ENCODE measurements at places on chromosomes 11 and 22.

GRCh38 chr22:31199187-31199586 lies 12.9 kb upstream of the LIMK2 start:
- DNase-seq: no peak

- no peak for DNase-seq
These were observed 2.8 kb upstream of the TMPRSS13 start for GRCh38 chr11:117931971-117932370.

GRCh38 chr11:5258543-5259262 lies 4.1 kb upstream of the HBG2 start:
- DNase-seq: no peak

DNA sequence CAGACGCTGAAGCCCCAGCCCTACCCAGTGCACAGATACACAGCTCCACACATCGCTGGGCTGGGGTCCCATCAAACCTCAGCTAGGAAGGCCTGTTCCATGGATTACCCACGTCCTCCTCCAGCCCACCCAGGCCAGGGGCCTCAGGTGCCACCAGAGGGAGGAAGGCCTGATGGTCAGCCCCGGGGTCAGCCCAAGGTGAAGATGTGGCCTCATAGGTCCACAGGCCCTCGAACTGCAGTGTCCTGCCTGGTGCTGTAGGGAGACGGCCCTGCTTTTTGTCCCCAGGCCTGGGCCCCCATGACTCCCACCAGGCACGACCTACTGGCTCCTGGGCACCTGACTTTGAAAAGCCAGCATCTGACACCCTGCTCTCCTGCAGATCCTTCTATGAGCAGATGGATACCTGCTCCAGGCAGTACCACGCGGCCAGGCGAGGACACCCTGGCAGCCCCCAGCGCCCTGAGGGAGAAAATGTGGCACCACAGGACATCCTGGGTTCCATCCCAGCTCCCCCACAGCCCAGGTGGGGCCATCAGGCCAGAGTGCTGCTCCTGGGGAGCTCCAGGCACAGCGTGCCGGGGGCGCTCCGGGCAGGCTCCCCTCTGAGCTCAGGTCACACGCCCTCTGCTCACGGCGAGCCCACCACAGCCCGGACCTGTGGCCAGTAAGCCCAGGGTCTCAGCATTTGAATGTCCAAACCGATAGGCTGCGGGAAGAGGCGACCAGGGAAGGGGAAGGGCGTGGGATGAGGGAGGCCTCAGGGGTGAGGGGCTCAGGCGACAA lies 15.8 kb upstream of the MOB2 start:
- no peak for DNase-seq

- no peak for DNase-seq
These were observed 86.5 kb upstream of the CLDN5 start for GRCh38 chr22:19610518-19611253.

- no peak for DNase-seq
These were observed 132.7 kb downstream of the CASP12 start for GRCh38 chr11:104765401-104766095.

- no peak for DNase-seq
These were observed 8.5 kb upstream of the TMPRSS4 start for GRCh38 chr11:118068206-118068944.

- DNase-seq: no peak
These were observed 181.8 kb downstream of the UVRAG start for GRCh38 chr11:75996523-75997442.

GRCh38 chr11:112292785-112293407 lies 32.2 kb upstream of the PLET1 start:
- no peak for DNase-seq

- no peak for DNase-seq
These were observed 2.2 kb downstream of the OR51E2 start for GRCh38 chr11:4695442-4695841.

DNA sequence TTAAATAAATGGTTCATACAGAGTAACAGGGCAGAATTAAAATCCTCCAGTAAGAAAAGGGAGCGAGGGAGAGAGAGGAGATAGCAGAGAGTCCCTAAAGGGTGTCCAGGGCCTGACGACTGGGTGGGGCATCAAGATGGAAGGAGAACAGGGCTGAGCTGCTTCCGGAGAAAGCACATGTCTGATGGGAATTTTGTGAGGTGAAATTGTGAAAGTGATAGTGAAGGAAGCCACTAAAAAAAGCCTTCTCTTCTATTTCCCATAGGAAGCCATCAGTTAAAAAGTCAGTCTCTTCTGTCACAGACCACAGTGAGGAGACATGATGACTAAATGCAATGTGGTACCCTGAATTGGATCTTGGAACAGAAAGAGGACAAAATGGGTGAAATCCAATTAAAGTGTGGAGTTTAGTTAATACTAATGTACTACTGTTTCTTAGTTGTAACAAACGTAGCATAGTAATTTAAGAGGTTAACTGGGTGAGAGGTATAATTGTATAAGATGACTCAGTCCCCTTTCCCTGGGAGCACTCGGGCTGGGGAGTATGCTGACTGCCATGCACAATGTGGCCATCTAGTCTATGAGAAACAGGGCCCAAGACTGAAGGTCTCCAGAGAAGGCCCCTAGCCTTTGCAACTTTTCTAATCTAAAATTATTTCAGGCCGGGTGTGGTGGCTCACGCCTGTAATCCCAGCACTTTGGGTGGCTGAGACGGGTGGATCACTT lies 29.5 kb upstream of the FCHSD2 start:
- no peak for DNase-seq

DNA sequence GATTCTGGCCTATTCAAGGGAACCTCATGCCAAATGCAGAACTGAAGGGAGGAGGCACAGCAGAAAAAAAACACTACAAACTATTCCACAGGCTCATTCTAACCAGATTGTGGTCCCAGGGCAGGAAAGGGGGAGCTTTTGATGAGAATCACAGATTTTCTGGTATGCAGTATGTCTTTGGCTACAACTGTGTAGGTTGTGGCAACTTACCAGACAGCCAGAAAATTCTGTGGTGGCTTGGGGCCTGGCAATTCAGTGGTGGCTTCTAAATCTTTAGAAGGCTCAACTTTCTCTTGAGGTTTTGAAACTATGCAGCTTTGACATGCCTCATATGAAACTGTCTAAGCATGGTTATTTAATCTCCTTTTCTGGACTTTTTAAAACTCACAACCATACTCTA lies 850.8 kb upstream of the CCDC90B start:
- DNase-seq: no peak

DNA sequence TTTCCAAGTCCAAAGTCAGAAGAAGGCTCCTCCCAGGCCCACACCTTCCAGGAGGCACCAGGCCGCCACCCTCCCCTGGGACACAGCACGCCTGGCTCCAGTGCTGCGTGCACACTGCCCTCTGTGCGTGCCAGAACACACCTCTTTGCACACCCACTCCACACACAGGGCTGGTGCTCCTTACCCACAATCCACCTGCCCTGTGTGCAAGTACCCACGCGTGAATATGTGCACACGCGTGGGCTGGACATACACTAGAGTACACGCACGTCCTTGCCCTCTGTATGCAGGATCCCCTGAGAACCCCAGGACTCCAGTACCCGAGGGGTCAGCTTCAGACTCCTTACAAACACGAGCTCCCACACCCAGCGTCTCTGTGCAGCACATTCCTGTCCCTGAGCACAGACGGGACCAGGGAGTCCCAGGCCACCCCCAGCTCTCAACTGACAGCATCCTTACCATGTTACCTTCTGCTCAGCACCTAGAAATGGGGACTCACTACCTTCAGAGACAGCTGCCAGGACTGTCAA lies 2.8 kb downstream of the DUSP8 start:
- no peak for DNase-seq

GRCh38 chr11:14042686-14043465 lies 80.4 kb downstream of the SPON1 start:
- DNase-seq: no peak

DNA sequence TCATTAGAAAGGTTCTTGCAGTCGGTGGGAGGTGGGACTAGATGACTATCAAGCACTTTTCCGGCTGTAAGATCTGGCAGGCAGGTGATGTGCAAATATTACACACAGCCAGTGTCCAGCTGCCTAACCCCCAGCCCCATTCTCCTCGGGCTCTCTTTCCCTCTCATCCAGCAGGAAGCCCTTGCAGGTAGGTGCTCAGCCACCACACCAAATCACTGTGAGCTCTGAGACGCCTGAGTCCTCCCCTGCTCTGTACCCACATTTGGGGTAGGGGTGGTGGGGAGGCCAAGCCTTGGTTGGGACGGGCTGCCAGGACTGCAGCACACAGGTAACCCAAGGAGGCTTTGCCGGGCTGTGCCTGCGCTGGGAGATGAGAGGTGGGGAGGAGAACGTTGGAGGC lies 601 bp downstream of the ART5 start:
- DNase-seq: no peak

- no peak for DNase-seq
These were observed 97.7 kb upstream of the TP53I11 start for GRCh38 chr11:45048313-45048841.

DNA sequence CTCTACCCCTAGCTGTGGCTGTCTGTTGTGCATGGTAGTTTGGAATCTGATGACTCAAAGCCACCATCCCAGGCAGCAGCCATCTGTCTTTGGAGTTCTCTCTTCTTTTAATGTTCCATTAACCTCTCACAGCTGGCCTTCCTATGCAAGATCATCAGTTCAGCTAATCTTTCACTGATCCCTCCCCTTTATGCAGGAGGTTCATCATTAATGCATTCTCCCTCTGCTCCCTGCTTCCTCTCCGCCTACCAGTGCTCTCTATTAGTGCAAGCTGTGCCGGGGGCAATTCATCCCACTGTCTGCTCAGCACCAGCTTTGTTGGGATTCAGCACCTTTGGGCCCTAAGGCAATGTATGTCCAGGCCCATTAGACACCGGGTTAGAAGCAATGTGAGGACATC lies 413.0 kb upstream of the LRRC4C start:
- no peak for DNase-seq

- DNase-seq: no peak
These were observed 39.9 kb downstream of the CADM1 start for GRCh38 chr11:115464269-115464668.

DNA sequence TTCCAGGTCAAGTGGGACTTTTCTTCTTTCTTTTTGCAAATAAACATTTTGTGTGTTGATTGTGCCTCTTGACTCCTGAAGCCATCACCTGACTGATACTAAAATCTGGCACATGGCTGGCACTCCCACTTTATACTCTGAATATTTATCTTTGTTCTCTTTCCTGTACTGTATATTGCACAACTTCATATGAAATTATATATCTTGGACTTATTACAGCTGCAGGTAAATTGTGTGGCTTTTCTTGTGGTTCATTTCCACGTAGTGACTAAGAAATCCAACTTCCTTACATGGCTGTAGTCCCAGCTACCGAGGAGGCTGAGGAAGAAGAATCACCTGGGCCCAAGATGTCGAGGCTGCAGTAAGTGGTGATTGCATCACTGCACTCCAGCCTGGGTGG lies 23.7 kb upstream of the OR5B12 start:
- DNase-seq: no peak

GRCh38 chr22:41848468-41848867 lies 15.6 kb downstream of the SREBF2 start:
- DNase-seq: no peak

- DNase-seq: no peak
These were observed 74.7 kb downstream of the NARS2 start for GRCh38 chr11:78499971-78500370.

- DNase-seq: no peak
These were observed 17.3 kb upstream of the RAG1 start for GRCh38 chr11:36550385-36551115.

DNA sequence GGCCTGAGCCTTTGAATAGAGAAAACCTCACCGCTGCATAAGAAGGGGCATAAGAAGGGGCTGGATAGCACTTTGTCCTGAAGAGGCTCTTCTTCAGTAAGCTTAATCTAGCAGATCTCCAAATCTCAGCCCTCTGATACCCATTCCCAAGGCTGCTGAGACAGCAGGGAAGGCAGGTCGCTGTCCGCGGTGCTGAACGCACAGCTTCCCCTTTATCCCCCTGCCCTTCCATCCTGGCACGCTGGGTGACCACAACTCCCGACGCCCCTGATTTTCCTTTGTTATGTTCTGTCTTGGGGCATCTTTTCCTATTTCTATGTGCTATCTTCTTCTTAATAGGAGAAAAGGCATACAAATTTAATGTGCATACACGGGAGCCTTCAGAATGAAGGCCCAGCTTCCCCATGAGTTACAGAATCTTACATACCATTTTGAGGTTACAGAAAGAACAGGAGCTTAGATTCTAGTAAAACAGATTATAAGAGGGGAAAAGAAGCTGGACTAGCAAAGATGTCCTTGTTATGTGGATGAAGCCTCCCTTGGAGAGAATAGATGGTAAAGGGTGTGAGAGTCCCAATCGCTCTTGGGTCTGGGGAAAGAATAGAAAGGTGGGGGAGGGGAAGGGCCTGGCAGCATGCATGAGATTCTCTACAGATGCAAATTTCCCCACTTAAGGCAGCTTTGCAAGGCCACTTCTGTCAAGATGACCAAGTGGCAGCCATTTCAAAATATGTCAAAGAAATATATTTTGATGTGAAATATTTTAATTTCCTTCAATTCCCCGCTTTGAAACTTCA lies 5.7 kb upstream of the SULT4A1 start:
- DNase-seq: peak; percentile 75

- no peak for DNase-seq
These were observed 89.1 kb downstream of the TRIM44 start for GRCh38 chr11:35751664-35752061.

GRCh38 chr11:443542-444199 lies 1.9 kb upstream of the ANO9 start:
- DNase-seq: no peak

DNA sequence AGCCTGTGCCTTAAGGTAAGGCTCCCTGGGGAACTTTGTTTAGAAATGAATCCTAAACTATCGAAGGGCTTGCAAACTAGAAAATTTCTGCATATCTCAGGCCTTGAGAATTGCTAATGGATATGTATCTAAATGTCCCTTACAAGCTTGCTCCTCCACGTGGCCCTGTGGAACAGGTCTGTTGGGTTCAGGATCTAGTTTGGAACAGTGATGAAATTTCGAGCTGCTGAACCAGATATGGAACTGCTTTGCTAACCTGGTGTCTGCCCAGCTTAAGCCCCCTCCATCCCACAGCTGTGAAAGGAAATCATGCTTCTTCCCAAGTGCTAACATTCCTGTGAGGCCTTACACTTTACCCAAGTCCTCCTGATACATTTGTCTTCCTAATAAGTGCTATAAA lies 11.6 kb downstream of the SREBF2 start:
- DNase-seq: no peak

DNA sequence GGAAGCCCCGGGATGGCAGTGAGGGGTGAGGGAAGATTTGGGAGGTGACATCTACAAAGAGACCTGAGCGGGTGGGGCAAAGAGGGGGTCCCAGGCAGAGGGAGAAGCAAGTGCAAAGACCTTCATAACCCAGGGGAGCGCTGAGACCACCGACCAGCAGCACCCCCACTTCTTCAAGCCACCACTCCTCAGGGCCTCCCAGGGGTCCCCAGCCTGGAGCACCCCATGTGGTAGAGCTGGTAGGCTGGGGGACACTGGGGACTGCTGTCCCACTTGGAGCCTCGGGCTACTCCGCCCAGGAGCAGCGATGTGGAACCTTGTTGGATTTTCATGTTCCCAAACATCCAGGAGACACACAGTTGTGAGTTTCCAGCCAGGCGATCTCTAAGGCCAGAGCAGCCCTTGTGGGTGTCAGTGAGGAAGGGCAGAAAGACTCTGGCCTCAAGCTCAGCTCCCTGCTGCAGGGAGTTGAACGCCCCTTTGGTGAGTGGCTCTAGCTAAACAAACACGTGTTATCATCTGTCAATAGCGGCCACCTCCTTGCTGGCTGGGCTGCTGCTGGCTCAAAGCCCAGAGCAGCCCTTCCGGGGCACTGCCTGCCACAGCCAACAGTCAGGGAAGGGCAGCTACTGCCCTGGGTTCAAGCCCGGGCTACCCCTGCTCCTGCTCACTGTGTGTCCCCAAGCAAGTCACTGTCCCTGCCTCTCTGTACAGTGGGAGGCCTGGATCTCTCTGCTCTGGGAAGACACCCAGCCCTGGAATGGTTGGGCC lies 25.7 kb upstream of the CHKA start:
- peak; percentile 33 for DNase-seq

Measured in progenitor cell of endocrine pancreas (in vitro differentiated cells).